ENCODE measurements at places on chromosomes 11 and 22. TPM values are rescaled to one million over a fixed set of nuclear protein-coding genes. Genes with fewer than 3 reads are reported as not detected.

DNA sequence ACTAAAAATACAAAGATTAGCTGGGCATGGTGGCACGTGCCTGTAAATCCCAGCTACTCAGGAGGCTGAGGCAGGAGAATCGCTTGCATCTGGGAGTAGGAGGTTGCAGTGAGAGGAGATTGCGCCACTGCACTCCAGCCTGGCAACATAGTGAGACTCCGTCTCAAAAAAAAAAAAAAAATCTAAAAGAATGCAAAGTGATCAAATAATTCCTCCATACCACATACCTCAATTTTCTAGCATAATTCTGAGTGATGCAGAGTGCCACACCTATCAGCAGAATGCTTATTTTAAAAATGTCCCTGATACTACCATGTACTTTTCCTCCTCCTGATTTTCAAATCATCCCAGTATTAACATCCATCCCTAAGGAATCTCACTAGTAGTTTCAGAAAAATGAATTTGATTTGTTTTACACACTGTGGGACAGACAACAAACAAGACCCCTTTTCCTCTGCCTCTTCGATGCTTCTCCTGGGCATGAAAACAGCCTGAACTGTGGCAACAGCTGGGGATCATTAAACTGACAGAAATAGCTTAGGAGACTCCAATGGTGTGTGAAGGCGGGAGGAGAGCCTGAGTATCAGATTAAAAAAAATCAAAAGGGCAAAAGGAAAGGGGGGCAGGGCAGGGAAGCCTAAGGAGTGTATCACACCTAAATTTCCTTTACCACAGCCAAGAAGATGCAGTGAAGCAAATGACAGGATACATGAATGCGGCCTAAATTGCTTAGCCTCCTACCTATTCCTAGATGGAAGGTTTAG, 114.7 kb downstream of the SGSM3 start:
- peaks cover 26% of the 10 kb centered on the region for H3K4me1 ChIP-seq
- no peak overlapping the region for H3K27ac ChIP-seq
- H3K27me3 ChIP-seq: no peaks in the 10 kb centered on the region
- H3K36me3 ChIP-seq: no peaks in the 10 kb centered on the region
- peak; percentile 47 for DNase-seq

DNA sequence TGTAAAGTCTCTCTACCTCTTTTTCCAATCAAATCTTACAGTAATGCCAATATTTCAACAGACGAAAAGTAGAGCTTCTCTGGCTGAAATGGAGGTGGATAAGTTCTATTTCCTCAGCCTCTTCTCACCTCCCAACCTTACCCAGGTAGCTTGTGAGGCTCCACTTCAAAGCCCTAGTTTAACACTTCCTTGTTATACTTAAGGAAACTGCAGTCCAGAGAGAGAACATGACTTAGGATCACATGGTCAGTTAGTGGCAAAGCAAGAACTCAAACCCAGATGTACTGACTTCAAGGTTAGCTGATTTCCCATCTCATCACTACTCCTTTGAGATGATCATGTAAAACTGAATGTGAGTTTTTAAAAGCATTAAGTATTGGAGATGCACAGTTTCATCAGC, 32.5 kb downstream of the PAK1 start:
- no peak for DNase-seq
- no peak overlapping the region for H3K4me3 ChIP-seq
- H3K27me3 ChIP-seq: peaks cover 31% of the 10 kb centered on the region

DNA sequence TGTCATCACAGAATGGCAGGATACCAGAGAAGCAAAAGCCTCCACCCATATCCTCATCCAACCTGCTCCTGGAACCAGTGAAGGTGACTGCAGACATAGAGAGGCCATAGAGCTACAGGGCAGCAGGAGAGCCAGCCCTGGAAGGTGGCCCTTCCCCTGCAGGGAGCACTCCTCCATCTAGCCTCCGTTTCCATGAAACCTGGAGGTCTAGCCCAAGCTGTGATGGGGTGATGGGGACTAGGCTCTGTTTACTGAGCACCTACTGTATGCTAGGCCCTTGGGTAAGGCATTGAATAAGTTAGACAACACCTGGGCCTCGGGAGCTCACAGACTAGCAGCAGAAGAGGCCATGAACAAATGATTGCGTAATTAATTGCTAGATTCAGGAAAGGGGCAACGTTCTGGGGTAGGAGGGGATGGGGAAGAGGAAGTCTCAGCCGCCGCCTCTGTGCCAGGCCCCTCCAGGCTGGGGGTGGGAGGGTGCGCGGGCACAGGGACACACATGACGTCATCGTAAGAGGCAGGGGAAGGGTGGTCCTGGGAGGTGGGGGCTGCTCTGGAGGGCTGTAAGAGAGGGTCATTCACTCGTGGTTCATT, 784 bp upstream of the SYNGR1 start:
- peaks cover 18% of the 10 kb centered on the region for H3K27me3 ChIP-seq
- peaks cover 4% of the 10 kb centered on the region for H3K4me1 ChIP-seq
- peak overlapping the region; percentile 69 for H3K4me3 ChIP-seq
- H3K36me3 ChIP-seq: no peaks in the 10 kb centered on the region
- H3K27ac ChIP-seq: no peak overlapping the region
- peak; percentile 38 for DNase-seq

- H3K36me3 ChIP-seq: peaks cover 3% of the 10 kb centered on the region
- peak overlapping the region; percentile 66 for H3K27ac ChIP-seq
- H3K27me3 ChIP-seq: no peaks in the 10 kb centered on the region
- H3K4me1 ChIP-seq: peaks cover 19% of the 10 kb centered on the region
Measured at GRCh38 chr11:2380396-2380795, 3.3 kb downstream of the CD81 start.

DNA sequence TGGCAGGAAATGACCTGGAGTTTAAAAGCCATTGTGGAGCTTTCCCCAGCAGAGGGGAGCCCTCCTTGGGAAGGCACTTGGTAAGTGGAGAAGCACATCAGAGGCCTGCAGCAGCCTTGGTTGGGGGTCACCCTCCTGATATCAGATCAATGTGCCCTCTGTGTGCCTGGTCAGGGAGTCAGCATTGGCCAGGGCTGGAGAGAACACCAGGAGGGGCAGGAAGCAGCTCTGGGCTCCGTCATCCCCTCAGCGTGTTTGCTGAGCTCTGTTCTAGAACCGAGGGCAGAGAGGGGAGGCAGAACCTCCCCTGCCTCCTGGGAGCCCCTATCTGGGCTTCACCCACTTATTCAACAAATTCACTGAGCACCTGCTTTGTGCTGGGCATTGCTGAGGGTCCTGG, 846.0 kb downstream of the TBC1D22A start:
- H3K36me3 ChIP-seq: no peaks in the 10 kb centered on the region
- no peaks in the 10 kb centered on the region for H3K27me3 ChIP-seq
- H3K4me3 ChIP-seq: no peak overlapping the region

DNA sequence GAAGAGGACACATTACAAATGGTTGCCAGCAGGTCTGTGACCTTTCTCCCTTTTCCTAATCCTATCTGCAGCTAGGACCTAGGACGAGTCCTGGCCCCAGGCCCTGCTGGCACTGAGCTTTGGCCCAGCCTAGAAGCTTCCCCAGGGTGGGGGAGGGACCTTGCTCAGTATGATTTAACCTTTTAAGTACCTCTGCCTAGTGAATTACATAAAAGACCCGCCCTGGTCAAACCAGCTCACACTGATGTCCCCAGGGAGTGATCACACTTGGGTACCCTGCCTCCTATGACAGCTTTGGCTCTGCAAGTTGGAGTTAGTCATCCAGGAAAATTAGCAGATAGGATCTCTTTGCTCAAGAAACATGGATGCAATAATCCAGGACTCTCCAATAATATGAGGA, 21.9 kb downstream of the ASCC2 start:
- no peak overlapping the region for H3K27ac ChIP-seq
- no peak for DNase-seq
- peaks cover 71% of the 10 kb centered on the region for H3K36me3 ChIP-seq
- no peaks in the 10 kb centered on the region for H3K27me3 ChIP-seq
- no peak overlapping the region for H3K4me3 ChIP-seq
- H3K4me1 ChIP-seq: peaks cover 6% of the 10 kb centered on the region

GRCh38 chr22:43066844-43067385, 22.3 kb downstream of the TTLL1 start:
- no peaks in the 10 kb centered on the region for H3K27me3 ChIP-seq
- H3K27ac ChIP-seq: peak overlapping the region; percentile 98
- H3K36me3 ChIP-seq: peaks cover 10% of the 10 kb centered on the region
- H3K4me1 ChIP-seq: peaks cover 9% of the 10 kb centered on the region
- no peak overlapping the region for H3K4me3 ChIP-seq

GRCh38 chr11:103811870-103812455, 224.5 kb upstream of the DDI1 start:
- no peak overlapping the region for H3K4me3 ChIP-seq
- peaks cover 8% of the 10 kb centered on the region for H3K4me1 ChIP-seq
- no peak for DNase-seq
- no peaks in the 10 kb centered on the region for H3K36me3 ChIP-seq

- no peak for DNase-seq
- peaks cover 8% of the 10 kb centered on the region for H3K4me1 ChIP-seq
- H3K36me3 ChIP-seq: no peaks in the 10 kb centered on the region
- H3K4me3 ChIP-seq: no peak overlapping the region
- no peaks in the 10 kb centered on the region for H3K27me3 ChIP-seq
Measured at GRCh38 chr11:76047766-76048165, 158.5 kb downstream of the WNT11 start.

- H3K36me3 ChIP-seq: peaks cover 3% of the 10 kb centered on the region
- peak overlapping the region; percentile 34 for H3K27ac ChIP-seq
- peak overlapping the region; percentile 46 for H3K4me3 ChIP-seq
- peaks cover 16% of the 10 kb centered on the region for H3K27me3 ChIP-seq
Measured at GRCh38 chr11:61129639-61130523, 27.6 kb downstream of the CD5 start.

DNA sequence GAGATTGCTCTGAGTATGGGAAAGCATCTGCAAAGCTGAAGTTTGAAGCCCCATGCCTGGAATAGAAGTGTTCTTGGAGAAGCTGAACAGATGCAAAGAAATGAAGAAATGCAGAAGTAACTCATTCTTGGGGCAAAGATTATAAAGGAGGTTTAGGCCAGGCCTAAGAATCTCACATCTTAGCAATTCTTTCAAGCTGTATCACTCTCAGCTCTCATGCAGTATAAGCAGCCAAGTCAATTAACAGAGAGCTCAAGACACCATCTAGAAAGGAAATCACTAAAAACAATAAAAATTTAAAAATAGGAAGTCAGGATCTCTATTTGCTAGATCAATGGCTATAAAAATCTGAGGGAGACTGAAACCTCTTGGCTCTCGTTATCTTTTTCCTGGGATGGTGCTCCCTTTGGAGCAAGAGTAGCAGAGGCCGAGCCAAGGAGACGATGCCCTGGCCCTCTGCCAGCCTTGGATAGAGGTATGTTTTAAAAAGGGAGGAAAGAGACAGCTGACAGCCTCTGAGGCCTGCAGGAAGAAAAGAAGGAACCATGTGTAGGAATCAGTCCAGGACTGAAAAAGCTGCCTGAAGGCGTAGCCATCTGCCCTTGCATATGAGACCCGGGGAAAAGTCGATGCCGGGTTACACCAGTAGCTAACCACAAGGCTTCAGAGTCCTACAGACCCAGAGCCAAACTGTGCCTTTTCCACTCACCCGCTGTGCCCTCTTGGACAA, 229.8 kb downstream of the BLID start:
- no peak overlapping the region for H3K27ac ChIP-seq
- no peaks in the 10 kb centered on the region for H3K36me3 ChIP-seq
- no peaks in the 10 kb centered on the region for H3K27me3 ChIP-seq

The WNT7B gene
- total RNA-seq: not detected

The IFITM5 gene
- not detected for total RNA-seq

The MRPL48 gene
- 19.7 TPM for total RNA-seq

The CHRM4 gene
- 0.36 TPM for total RNA-seq

The TTLL1 gene
- 20.0 TPM for total RNA-seq

The OOSP2 gene
- not detected for total RNA-seq

The OR5B21 gene
- total RNA-seq: not detected

The APOA1 gene
- total RNA-seq: 0.29 TPM

The CARD16 gene
- total RNA-seq: 2.9 TPM

The SLC22A9 gene
- total RNA-seq: not detected

Data from osteoblast (primary cell).